ENCODE measurements at places on chromosomes 12 and 14.

- no peak for DNase-seq
Observed at GRCh38 chr12:2886768-2887450, 3.8 kb upstream of the TULP3 start.

- DNase-seq, result no peak
Observed at GRCh38 chr14:105181549-105182295, 610 bp upstream of the NUDT14 start.

DNA sequence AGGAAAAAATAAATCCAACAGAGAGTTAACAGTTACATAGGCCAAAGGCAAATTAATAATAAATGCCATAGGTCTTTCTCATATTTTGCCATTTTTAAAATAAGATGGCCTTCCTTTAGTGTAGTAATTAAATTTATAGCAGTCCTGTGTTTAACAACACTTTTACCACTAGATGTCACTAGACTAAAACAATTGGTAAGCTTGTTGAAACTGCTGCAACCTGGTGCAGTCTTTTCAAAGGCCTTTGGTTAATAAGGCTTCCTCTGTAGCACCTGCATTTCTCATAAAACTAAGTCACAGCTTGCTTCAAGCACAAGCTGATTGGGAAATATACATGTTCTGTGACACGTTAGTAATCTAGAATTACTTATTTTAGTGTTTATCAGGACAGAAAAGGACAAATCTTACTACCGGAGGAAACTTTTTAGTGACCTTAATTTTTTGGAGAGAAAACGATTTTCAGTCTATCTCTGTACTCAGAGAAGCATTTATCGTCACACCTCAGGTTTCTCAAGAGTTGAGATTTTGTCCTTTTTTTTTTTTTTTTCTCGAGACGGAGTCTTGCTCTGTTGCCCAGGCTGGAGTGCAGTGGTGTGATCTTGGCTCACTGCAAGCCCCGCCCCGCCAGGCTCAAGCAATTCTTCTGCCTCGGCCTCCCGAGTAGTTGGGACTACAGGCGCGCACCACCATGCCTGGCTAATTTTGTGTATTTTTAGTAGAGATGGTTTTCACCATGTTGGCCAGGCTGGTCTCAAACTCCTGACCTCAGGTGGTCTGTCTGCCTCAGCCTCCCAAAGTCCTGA is 20.0 kb downstream of the BORCS5 start:
- no peak for DNase-seq

- no peak for DNase-seq
Observed at GRCh38 chr14:24542346-24542936, 33.6 kb downstream of the CTSG start.

- DNase-seq, result no peak
Observed at GRCh38 chr12:96882862-96883261, 24.2 kb upstream of the NEDD1 start.

DNA sequence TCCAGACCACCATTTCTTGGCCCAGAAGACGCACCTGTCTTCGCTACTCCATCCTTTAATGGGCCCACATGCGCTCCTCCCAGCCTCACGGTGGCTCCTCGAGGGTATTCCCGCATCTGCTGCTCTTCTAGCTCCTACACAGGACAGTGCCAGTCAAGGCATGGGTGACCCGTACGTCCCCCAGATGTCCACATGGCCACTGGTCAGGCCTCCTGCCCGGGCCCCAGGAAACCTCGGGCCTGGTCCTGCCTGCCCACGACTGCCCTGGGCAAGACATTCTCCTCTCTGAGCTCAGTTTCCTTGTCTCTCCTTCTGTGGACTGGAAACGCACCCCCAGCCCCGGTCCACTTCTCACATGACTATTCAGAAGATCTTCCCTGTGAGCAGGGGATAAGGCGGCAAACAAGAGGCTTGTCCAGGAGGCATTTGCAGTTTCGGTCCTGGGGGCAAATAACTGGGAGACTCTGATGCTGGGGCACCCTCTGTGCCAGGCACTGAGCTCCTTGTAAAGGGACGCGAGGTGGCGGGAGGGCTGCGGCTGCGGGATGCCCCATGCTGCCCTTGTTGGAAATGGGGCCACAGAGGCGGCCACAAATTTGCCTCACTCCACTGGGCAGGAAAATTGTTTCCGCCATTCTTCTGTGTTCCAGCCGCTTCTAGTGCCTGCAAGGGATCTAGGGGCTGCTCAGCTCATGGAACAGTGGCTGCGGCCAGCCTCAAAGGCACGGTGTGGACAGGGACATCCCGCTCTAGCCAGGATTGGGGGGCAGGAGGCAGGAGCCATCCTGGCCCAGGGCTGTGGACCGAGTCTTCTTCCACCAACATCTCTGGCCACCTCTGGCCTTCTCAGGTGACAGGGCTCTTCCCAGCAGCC is 6.8 kb upstream of the BEGAIN start:
- no peak for DNase-seq

DNA sequence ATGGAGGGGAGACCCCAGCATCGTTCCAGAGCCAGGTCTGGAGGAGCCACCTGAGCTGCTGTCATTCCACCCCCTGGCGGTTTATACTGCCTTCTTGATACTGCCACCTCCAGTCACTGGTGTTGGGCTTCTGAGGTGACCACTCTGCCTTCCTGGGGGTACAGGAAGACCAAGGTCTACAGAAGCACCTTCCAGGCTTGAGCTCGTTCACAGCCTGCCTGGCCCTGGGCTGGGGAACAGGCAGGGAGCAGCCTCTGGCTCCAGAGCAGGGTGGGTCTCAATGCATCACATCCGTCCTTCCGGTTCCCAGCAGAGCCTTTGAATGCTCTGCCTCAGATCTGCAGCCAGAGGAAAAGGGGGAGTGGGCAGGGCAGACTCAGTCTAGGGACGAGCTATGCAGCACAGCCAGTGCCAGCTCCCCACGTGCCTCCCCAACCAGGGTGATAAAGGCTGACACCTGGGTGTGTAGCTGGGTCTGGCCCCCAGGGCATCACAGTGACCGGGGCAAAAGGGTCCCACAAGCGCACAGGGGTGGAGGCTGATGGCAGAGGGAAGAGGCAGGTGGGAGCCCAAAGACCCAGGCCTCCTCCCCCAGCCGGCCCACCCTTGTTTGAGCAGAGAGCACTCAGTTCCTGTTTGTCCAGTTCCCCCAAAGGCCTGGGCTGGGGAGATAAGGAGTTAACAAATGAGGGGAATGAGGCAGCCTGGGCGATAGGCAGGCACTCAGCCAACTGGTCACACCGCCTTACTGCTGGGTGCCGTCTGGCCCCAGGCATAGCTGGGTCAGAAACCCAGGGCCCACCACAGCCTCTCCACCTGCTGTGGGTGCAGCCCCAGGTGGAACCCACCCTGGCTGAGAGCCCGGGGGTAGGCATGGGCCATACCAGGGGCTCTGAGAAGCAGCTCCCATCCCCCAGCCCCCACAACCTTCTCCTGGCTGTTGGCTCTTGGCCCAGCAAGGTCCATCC is 17.1 kb downstream of the DEGS2 start:
- DNase-seq, result no peak

DNA sequence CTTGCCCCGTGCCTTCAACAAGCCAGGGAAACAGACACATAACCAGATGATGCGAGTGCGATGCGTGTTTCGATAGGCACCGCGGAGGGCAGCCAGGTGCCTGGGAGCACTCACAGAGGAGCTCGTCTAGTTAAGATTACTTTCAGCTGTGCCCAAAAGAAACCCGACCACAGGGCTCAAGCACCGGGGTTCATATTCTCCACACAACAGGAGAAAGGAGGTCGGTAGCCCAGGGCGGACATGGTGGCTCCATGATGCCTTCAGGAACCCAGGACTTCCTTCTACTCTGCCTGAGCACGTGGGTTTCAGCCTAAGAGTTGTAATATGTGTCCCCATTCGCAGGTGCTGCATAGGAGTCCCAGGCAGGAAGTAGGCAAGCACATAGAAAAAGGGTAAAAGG is 53.7 kb upstream of the DDX11 start:
- DNase-seq, result no peak

DNA sequence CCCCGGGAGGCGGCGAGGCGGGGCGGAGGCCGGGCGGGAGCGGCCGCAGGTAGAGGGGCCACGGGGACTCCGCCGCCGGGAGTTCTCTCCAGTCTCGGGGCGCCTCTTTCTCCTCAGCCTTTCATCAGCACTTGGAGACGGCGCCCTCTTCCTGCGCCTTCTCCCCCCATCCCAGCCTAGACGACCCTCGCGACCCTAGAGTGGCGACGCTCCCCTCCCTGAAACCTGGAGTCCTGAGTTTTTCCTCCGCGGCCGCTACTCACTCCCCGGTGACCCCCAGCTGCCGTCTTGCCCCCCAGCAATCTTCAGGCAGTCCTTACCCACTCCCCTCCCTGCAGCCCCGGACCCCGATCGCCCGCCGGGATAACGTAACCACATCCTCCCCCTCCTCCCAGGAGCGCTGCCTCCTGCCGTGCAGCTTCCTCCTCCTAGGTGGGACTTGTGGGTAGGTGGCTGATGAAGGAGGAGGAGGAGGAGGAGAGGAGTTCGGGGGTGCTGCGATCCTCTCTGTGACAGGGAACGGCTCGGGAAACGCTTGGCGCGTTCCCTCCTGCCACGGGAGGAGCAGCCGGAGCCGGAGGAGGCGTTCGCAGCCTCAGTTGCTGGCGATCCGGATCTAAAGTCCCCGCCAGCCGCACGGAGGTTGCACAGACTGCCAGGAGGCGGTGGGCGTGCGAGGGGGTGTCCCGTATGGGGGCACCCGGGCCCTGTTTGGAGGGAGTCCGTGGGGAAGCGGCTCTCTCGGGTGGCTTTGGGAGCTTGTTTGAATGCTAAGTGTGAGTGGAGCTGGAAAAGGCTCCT is 891 bp downstream of the PLEKHA5 start:
- DNase-seq, result peak; percentile 61

DNA sequence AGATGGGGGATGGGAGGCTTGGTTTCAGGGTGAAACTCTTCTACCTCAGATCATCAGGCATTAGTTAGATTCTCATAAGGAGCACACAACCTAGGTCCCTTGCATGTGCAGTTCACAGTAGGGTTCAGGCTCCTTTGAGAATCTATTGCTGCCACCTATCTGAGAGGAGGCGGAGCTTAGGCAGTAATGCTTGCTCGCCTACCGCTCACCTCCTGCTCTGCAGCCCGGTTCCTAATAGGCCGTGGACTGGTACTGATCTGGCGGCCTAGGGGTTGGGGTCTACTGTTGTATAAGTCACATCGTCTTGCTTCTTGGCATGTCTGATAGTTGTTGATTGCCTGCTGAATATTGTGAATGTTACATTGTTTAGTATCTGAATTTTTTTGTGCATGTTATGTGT is 12.2 kb downstream of the SCYL2 start:
- no peak for DNase-seq

DNA sequence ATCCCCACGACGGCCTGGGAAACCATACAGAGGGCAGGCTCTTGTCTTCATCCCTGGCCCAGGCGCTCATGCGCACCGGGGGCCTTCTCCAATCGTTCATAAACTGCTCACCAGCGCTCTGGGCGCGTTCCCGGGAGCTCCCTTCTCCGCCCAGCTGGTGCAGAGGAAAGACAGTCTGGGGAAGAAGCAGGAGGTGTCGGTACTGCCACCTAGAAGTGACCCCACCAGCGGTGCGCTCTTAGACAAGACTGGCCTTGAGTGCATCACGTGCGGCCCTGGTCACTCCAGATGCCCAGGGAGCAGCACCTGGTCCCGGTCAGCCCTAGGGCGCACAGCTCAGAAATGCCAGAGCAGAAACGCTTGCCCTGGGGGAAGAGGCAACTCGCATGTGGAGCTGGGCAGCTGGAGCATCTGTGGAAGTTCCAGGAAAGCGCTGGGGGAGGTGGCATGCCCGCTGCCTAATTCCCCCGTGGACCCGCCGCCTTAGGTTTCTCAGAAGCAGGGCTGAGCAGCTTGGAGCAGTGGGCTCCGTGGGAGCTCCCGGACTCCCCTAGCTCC is 2.5 kb downstream of the GSC start:
- no peak for DNase-seq

- no peak for DNase-seq
Observed at GRCh38 chr12:57551637-57552305, 1.9 kb downstream of the KIF5A start.

DNA sequence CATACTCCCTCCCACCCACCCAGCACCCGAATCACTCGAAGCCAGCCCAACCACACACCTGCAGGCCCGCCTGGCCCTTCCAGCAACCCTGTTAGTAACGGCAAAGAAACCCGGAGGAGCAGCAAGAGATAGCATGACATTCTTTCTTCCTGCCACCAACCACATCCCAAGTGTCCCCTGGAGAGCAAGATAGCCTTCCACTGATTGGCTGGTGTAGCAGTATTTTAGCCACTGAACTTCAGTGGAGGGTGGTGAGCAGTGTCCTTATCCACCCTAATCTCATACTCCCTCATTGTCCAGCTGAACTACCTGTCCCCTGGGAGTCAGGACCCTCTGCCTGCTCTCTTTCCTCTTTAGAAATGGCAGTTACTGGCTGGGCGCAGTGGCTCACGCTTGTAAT is 769 bp upstream of the SLC39A5 start:
- no peak for DNase-seq

- DNase-seq, result no peak
Observed at GRCh38 chr12:58629376-58629775, 290.9 kb downstream of the LRIG3 start.

GRCh38 chr12:103960616-103961227 is 5.0 kb upstream of the TDG start:
- DNase-seq, result no peak

GRCh38 chr12:79275631-79276030 is 411.1 kb downstream of the SYT1 start:
- DNase-seq, result no peak

DNA sequence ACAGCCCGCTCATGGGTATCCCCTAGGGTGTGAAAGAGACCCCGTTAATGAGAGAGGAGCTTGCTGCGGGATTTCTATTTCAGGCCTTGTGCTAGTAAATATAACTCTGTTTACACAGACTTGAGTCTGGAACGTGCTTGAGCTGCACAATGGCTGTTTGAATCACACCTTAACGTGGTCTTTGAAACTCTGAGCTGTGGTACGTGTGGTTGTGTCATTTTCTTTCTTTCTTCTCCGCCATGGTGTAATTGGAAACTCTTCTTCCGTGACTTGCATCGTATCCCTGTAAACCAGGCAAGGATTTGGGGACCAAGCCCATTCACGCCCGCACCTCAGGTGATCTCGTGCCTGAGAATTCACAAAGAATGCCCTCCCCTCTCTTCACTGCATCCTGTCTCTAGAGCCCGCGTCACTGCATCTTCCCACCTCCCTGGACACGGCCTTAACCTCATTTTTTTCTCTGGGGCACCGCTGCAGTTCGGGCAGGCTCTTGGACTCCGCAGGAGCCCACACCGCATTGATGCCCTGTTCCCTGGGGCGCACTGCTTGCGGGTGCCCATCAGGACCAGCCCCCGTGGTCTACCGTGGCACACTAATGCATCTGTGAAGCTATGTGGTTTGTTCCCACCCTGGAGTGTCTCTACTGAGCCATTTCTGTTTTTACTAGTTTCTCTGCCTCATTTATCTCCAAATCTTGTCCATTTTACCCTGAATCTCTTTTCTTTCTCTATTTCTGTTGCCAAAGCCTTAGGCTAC is 78.4 kb upstream of the PARP11 start:
- DNase-seq, result no peak

- no peak for DNase-seq
Observed at GRCh38 chr12:2270846-2271245, 218.1 kb downstream of the CACNA1C start.

DNA sequence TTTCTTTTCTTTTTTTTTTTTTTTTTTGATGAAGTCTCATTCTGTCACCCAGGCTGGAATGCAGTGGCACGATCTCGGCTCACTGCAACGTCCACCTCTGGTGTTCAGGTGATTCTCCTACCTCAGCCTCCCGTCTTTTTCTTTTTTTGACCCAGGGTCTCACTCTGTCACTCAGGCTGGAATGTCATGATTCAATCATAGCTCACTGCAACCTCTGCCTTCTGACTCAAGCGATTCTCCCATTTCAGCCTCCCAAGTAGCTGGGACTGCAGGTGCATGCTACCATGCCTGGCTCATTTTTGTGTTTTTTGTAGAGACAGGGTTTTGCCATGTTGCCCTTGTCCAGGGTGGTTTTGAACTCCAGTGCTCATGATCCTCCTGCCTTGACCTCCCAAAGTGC is 12.0 kb downstream of the FUT8 start:
- DNase-seq, result no peak
